Effector memory CD8-positive, alpha-beta T cell (primary cell): ENCODE measurements at places on chromosomes 2 and 18.

- DNase-seq = no peak
Observed at GRCh38 chr2:233448575-233448974, 94.3 kb downstream of the DGKD start.

DNA sequence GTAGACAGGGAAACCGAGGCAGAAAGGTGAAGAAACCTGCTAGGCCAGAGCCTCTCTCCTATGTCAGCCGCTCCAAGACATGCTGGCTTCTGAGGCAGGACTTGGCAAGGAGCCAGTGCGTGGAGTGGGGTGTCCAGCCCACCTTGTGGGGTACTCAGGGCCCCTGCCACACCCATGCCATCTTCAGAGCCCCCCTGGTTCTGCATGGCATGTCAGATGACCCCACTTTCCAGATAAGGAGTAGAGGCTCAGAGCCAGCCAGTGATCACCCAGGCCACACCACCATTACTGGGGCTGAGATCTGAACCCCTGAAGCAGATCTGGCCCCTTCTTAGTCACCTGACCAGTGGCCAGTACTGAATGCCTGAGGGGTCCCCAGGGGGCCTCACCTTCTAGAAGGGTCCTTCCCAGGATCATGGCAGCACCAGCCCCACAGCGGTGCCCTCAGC is 14.7 kb downstream of the CROCC2 start:
- no peak for DNase-seq

- DNase-seq = no peak
Observed at GRCh38 chr18:42574871-42575270, 540.6 kb downstream of the RIT2 start.

- no peak for DNase-seq
Observed at GRCh38 chr2:32743480-32744236, 115.8 kb downstream of the TTC27 start.

DNA sequence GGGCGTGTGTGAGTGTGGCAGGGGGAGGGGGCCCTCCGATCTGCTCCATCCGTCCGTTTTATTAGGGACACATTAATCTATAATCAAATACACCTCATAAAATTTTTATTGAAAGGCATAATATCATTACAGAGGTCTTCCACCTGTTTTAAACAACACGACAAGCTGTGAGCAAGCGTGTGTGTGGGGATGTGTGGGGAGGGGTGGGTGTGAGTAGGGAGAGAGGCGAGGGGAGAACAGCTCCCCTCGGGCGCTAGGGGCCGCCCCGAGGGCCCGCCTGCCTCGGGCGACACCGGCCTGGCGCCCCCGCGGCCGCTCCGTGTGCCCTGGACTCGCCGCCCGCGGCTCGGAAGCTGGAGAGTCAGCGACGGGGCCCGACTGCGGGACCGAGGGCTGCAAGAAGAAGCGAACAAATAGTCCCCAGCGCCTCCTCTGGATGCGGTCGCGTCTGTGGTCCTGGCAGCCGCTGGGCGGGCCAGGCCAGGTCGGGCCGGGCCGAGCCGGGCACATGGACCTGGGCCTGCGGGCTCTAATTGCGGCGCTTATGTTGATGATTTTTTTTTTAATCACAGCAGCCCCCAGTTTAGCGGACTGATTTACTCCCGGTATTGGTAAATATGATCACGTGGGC is 352 bp upstream of the HOXD9 start:
- no peak for DNase-seq

GRCh38 chr2:12151716-12152115 is 405.3 kb downstream of the LPIN1 start:
- no peak for DNase-seq

- DNase-seq = no peak
Observed at GRCh38 chr18:40179729-40180461, 1775.1 kb upstream of the PIK3C3 start.

DNA sequence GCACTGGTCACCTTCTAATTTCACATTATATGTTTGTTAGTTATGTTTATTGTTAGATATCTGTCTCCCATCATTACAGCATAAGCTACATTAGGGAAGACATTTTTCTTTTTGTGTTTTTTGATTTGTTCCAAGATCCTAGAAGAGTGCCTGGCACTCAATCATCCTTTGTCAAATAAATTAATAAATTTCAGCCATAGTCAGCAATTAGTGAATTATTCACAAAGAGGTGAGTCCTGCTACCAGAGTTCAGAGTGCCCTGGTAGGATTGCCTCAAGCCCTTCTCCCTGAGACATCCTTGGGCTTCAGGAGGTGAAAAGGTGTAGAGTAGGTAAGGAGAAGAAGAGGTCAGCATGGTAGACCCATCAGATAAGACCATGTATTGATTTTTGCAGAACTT is 186.2 kb upstream of the CTAGE1 start:
- DNase-seq = no peak

DNA sequence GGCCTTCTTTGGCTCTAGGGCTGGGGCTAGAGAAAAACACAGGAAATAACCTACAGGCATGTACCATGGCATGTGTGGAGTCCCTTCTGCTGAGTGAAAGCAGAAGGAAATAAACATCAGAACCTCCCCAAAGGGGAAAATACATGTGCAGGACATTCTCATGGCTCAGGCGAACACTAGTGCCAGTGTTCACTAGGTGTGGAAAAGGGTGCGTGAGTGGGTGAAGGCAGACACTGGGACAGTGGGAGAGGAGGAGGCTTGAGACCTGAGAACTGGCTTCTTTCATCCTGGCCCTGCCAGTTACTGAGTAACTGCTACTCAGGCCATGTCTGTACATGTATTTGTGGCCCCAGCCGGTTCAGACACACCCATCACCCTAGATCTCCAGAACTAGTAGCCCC is 268.2 kb downstream of the PRKCE start:
- no peak for DNase-seq

DNA sequence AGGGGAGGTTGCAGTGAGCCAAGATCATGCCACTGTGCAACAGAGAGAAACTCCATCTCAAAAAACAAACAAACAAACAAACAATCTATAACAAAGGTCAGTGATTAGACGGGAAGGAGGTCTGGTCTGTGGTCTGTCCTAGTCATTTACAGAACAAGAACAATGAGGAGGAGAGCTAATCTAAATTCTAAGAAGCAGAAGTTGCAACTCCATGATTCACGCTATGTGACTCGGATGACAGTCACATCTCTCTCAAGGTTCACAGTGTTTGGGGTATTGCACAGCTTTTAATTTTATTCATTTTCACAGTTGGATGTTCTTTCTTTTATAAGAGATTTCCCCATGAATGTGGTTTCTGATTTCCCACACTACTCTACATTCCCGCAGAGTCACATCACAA is 218.7 kb upstream of the PIEZO2 start:
- no peak for DNase-seq

DNA sequence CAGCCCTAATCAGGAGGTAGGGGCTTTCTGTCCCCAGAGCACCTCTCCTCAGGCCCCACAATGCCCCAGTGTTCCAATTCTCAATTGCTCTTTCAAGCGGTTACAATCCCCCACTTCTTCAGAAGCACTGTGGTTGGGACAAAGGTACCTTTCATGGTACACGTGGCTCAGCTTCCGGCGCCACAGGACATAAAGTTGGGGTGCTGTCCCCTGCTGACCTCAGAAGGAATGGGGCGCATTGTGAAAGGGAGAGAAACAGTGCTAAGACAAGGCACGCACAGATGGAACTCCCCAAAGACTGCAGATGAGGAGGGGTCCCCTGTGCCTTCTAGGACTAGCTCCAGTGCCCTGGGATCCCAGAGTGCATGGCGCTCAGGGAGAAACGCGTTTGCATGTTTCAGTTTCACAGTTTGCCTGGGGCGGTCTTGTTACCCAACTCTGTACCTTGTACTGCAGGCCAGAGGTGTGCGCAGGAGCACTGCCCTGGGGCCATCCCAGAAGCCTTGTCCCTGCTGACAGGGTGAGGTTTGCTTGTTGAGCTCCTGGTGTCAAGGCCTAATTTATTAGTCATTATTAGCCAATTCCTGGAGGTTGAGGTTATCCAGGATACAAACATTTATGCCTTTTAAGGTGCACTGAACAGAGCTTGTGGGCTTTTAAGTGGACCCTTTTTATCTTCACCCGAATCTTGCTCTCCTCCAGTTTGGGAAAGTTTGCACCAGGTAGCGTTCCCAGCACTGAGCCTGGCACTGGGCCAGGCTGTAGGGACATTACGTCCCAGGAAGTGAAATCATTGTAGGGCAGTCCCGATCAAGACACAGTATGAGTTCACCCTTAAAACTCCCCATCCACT is 7.6 kb downstream of the CNDP1 start:
- no peak for DNase-seq

DNA sequence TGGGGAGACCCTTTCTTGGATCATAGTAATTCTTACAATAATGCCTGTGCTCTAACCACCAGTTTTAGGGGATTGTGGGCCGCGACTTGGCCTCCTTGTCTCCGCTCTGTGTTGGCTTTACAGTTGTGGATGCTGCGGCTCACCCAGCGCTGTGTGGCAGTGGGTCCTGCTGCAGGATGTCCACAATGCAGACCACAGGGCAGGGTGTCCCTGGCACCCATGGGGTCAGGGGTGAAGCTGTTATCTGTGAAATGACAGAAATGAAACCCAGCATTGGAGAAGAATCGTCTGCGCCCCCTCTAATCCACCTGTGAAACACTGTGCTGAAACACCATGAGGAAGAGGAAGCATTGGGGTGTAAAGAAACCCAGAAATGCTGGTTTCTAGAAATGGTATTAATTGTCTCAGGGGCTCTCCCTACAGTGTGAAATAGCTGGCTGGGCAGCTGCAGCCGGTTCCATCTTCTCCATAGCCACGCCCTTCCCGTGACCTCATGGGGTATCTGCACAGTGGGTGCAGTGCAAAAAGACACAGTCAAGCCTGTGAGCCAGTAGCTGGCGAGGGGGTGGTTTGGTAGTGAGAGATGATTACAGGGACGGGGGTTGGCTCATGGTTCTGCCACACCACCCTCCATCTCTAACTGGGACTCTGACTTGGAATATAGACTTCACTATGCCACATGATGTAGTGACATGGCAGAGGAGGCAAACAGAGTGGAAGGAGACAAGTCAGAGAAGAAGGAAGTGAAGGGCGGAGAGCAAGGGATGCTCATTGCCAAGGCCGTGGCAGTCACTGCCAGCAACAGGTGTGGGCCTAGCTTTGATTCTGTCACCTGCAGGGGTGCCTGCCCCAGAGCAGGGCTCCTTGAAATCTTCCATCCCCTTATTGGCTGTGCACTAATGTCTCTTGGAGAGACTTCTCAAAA is 16.2 kb downstream of the INPP4A start:
- DNase-seq = peak; percentile 75

DNA sequence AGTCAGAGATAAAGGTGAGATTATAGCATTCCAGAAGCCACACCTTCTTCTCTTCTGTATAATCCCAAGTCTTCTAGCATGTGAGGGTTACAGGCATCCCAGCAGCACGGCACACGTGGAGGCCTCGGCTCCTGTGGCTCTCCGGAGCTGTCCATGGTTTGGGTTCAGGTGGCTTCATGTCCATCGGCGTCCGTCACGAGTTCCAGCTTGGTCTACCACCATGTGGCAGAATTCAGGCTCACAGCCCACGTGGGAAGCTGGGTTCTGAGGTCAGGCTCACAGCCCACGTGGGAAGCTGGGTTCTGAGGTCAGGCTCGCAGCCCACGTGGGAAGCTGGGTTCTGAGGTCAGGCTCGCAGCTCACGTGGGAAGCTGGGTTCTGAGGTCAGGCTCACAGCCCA is 378.3 kb upstream of the SALL3 start:
- DNase-seq = peak; percentile 17

DNA sequence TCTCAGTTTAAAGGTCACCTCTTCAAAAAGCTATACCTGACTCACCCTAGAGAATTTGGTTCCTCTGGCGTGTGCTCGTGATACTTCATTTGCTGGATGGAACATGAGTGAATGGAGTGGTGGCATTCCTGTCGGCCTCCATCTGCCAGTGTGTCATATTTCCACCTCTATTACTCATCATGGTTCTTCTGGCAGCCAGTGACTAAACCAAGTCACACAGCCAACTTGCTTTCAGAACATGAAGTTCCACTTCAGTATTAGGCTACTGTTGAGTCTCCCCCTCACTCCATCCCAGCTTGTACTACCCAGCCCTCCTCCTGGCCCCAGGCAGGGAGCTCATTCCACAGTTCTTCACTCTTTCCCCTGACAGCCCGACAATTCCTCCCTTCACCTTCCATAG is 169.8 kb downstream of the MREG start:
- no peak for DNase-seq

- no peak for DNase-seq
Observed at GRCh38 chr2:175008801-175009495, 3.8 kb upstream of the CHN1 start.

- DNase-seq = no peak
Observed at GRCh38 chr2:85684806-85685205, 9.4 kb upstream of the GNLY start.

DNA sequence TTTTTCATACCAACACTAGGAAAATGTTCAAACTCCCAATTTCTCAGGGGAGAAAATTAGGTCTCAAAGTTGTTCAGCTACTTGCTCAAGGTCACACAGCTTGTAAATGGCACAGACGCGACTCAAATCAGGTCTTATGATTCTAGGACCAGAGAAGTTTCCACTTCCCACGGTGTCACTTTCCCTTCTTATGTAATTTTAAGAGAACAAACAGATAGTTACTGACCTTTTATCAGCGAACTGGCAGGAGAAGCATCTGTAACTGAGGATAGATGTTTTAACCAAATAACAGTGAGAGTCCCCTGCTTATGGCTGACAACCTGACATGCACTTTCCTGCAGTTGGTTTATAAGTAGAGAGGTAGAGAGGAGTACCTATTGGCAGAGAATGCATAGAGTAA is 2.1 kb upstream of the KCNJ3 start:
- no peak for DNase-seq

- DNase-seq = no peak
Observed at GRCh38 chr2:108916796-108917421, 72.1 kb downstream of the EDAR start.
